CD4-positive, alpha-beta T cell treated with Interleukin-4 for 4 hours (primary cell): ENCODE measurements at places on chromosomes 1 and 21.

DNA sequence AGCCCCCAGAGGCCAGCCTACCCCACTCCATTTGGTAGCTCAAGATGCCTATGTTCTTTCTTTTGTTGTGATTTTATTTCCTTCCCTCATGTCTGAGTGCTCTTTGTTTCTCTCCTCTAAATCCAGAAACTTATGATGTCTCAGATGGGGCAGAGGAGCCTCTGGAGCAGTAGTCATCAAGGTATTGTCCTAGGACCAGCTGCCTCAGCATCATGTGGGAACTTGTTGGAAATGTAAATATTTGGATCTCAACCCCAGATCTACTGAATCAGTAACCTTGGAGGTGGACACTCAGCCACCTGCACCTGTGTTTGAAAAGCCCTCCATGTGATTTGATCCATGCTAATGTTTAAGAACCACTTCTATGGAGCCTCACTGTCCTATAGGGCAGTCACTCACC, 593.1 kb upstream of the PLXNA2 start:
- no peak for DNase-seq

GRCh38 chr1:175131095-175131494, 61.5 kb downstream of the KIAA0040 start:
- no peak for DNase-seq

DNA sequence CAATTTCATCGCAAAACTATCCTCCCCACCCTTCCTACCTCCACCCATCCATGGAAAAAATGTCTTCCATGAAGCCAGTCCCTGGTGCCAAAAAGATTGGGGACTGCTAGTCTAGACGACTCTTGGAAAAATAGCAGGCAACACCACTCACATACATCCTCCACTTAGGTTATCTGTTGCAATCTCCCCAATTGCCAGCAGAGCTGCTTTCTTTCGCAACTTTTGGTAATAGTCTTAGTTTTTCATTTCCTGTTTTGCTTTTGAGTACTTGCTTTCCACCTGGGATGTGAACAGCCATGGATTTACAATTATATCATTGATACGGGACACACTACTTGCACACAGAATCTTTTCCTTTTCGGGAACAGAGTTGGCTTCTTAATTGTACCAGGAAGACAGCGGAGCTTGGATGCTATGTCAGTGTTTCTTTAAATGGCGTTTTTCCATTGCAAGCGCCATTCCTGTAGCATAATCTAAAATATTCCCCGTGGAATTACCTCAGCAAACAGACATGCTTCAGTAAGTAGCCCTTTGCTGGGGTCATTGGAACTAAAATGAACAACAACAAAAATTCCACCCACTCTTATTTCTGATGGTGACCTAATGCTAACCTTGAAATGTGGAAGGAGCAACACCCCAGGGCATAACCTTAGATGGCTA, 183.3 kb upstream of the ADGRL2 start:
- DNase-seq, result no peak

- no peak for DNase-seq
These were observed 29.1 kb upstream of the PARP1 start for GRCh38 chr1:226436855-226437491.

- DNase-seq, result no peak
These were observed 341.0 kb upstream of the NEGR1 start for GRCh38 chr1:72623299-72623708.

DNA sequence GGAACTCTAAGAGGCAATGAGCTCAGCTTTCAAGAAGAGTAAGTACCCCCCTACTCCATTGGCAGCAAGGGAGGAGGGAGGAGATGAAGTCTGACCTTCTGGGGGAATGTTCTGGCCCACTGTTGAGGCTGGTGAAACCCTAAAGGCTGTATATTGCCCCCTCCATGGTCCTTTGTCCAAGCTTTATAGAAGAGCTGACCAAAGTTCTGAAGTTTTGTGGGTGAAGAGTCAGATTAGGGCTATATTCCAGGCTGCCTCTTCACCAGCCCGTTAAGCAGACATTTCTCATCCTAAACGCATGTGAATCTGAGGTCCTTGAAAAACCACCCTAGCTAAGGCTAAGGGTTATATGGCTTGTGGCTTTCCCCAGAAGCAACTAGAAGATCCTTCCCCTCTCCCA, 1.4 kb downstream of the C1orf94 start:
- no peak for DNase-seq
